Fibroblast of skin of left quadriceps (primary cell): ENCODE measurements at places on chromosomes 3 and 15.

GRCh38 chr3:127651516-127652172 is 21.1 kb upstream of the ABTB1 start:
- no peak for DNase-seq

- DNase-seq = no peak
These were observed 4.4 kb downstream of the DLL4 start for GRCh38 chr15:40933517-40933902.

GRCh38 chr3:194671511-194671899 is 486 bp downstream of the LSG1 start:
- no peak for DNase-seq

DNA sequence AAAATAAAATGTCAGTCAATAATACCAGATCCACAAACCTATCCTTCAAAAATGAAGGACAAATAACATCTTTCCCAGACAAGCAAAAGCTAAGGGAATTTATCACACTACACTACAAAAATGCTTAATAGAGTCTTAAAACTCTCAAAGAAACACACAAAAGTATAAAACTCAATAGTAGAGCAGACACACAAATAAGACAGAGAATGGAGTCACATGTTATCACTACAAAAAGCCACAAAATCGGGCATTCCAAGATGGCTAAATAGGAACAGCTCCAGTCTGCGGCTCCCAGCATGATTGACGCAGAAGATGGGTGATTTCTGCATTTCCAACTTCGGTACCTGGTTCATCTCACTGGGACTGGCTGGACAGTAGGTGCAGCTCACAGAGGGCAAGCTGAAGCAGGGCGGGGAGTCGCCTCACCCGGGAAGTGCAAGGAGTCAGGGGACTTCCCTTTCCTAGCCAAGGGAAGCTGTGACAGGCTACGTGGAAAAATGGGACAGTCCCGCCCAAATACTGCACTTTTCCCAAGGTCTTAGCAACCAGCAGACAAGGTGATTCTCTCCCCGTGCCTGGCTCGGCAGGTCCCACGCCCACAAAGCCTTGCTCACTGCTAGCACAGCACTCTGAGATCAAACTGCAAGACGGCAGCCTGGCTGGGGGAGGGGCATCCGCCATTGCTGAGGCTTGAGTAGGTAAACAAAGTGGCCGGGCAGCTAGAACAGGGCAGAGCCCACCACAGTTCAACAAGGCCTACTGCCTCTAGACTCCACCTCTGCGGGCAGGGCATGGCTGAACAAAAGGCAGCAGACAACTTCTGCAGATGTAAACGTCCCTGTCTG is 46.3 kb downstream of the SENP7 start:
- DNase-seq = no peak

GRCh38 chr15:66946578-66947164 is 118.7 kb upstream of the SMAD3 start:
- DNase-seq = peak; percentile 36

- no peak for DNase-seq
These were observed 881.4 kb downstream of the DIPK2A start for GRCh38 chr3:144852999-144853398.

DNA sequence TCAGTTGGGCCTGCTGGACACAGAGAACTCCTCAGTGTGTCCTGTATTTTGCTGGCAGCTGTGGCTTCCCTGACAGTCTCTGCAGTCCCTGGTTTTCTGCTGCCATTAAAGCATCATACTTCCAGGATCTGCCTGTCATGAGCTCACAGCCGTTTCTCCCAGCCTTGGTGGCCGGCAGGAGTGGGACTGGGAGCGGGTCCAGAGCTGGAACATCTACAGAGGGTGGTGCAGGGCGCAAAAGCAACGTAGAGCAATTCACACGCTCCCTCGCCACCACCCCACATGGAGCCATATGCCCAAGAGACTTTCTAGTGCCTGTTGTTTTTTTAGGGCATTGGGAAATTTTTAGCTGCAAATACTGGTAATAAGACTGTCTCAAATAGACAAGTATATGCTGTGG is 33.6 kb downstream of the ABTB1 start:
- no peak for DNase-seq

- DNase-seq = no peak
These were observed 3.2 kb downstream of the RAP2B start for GRCh38 chr3:153165261-153165681.

GRCh38 chr15:74593122-74593521 is 22.5 kb upstream of the CLK3 start:
- no peak for DNase-seq

- DNase-seq = peak; percentile 66
These were observed 14.1 kb downstream of the CTSH start for GRCh38 chr15:78930577-78931388.

- DNase-seq = no peak
These were observed 20.1 kb upstream of the PLSCR5 start for GRCh38 chr3:146625186-146625775.

- DNase-seq = no peak
These were observed 243.8 kb downstream of the KCNH8 start for GRCh38 chr3:19392150-19392549.

DNA sequence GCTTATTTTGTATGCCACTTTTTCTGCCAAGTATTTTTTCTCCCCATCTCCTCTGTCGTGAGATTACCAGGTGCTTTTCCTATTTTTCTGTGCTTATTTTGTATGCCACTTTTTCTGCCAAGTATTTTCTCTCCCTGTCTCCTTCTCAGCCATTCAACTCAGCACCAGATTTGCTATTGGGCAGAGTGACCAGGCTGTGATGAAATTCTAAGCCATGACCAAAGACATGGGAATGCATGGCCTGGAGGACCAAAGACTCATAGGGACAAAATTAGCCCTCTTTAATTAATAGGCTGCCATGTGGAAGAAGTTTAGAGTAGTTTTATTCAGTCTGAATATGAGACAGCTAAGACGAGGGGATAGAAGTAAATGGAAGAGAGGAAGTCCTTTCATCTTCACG is 257.4 kb downstream of the SQOR start:
- no peak for DNase-seq
